ENCODE measurements at places on chromosomes 7 and 10.
A peak's percentile ranks its signal among the peaks of the same experiment; 100 is the strongest.

GRCh38 chr7:13904689-13905088 is 84.8 kb downstream of the ETV1 start:
- peak; percentile 18 for DNase-seq

- DNase-seq: no peak
Observed at GRCh38 chr7:64916-65341, 127.4 kb upstream of the FAM20C start.

GRCh38 chr10:4215963-4216575 is 431.1 kb upstream of the KLF6 start:
- no peak for DNase-seq

DNA sequence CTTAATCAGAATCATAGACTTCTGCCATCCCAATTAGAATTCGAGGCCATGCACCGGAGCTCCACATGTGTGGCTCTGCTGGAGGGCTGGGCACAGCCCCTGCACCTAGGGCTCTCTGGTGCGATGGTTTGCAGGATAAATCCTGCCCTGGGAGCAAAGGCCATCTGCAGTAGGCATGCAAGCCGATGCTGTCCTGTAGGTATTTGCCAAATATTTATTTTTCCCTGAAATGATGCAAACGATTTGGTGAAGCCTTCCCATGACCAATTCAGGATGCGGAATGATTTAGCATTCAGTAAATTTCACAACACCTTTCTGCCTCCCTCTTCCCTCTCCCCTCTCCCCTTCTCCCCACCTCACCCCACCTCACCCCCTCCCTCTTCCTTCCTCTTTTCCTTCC is 170.6 kb downstream of the EBF3 start:
- DNase-seq: no peak

- no peak for DNase-seq
Observed at GRCh38 chr7:29884399-29885272, 78.3 kb downstream of the WIPF3 start.

- no peak for DNase-seq
Observed at GRCh38 chr10:65900271-65900670, 1025.6 kb upstream of the LRRTM3 start.

DNA sequence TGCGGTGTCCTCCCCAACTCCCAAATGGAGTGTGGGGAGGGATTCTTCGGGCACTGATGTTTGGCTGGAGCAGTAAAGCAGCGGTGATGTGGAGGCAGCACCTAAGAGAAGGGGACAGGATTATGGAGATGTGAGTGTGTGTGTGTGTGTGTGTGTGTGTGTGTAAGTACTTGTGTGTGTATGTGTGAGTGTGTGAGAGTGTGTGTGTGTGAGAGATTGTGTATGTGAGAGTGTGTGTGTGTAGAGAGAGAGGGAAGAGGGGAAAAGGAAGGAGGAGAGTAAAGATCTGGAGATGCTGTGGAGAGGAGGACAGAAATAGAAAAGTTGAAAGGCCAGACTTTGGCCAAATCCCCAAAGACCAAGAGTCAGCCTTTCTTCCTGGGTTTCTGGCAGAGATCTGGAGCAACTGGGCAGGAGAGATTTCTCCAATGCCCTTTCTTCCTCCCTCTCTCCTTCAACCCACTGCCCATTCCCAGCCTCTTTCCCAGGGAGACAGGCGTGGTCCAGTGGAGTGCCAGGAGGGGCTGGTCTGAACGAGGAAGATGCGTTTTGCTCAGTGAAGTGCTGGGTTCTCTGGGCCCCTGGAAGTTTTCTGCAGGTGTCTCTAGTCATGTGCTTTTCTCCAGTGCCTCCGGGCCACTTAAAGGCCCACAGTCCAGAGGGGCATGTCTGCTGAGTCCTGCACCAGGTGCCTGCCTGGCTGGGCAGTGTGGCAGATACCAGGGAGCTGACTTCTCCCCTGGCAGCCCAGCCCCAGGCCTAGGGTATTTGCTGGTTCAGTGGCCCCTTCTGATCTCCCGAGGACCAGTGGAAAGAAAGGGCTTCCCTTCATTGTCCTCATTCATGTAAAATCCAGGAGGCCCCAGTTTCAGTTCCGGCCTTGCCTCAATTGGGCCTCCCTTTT is 60.5 kb downstream of the HK1 start:
- DNase-seq: no peak

DNA sequence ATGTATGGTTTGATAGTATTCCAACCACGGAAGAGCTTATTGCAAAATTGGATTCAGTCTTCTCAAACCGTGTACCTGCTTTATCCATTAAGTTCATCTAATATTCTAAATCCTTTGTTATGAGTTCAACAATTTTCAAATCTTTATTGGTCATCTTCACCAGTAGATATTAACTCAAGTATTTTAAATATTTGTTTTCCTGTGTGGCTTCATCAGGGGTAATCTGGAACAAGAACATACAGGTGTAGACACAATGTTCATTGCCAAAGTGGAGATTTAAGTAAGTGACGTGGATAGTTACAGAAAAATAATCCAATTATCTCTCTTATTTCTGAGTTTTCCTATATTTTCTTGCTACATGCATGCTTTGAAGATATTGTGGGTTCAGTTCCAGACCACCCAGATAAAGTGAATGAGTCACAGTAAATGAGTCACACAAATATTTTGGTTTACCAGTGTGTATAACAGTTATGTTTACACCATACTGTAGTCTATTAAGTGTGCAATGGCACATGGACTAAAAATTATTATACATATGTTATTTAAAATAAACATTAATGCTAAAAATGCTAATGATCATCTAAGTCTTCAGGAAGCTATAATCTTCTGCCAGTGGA is 429.0 kb upstream of the POT1 start:
- no peak for DNase-seq

GRCh38 chr7:150378853-150379440 is at the start of gene ZNF775:
TSS of gene ZNF775 (plus strand) at chr7:150379330. CDS start at chr7:150388471, 9,141 bp downstream.
- peak; percentile 93 for DNase-seq

DNA sequence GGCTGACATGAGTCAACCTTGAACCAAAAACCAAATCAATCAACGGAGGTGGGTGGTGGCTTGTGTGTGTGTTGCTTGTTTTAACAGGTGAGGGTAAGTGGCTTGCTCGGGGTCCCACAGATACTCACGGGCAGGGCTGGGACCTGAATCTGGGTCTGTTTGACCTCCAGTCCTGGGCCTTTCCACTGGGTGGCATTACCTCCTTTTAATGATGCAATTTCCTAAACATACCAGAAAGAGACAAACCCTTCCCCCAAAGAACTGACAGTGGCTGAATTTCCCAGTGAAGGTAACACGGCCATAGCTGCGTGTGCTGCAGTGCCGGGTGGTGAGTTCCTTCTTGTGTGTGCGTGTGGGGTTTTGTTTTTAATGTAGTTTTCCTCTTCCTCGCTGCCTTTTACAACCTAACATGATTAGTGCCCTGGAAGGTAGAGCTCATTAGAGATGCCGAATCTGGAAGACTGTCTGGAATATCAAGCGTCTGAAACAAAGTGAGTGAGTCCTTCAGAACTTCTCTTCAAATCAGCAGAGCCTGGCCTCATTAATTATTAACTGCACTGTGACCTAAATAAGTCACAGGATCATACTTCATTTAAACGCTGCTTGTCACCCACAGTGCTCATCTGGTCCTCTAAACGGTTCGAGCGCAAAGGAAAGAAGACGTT is 166.1 kb upstream of the TCERG1L start:
- DNase-seq: no peak
